Endothelial cell (in vitro differentiated cells): ENCODE measurements at places on chromosomes 2 and 18.

DNA sequence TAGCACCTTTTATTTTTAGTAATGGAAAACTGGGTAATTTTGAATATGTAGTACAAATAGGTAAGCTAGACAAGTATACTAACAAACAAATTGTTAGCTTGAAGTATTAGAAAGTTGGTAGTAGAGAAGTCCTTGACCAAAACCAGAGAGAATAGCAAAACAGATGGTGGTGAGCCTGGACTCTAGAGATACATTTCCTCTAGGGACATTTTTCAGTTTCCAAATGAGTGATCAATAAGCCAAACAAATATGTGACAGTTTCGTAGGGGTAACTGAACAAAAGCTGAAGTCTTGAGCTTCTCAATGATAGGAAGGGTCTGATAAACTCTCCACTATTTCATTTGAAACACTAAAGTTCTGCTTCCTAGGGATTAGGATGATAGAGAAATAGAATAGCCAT is 692.0 kb upstream of the FAM98A start:
- DNase-seq = no peak

- DNase-seq = no peak
These were observed 173.5 kb downstream of the CDH2 start for GRCh38 chr18:28003451-28003850.

- no peak for DNase-seq
These were observed 2.0 kb upstream of the UPP2 start for GRCh38 chr2:158099716-158100115.

DNA sequence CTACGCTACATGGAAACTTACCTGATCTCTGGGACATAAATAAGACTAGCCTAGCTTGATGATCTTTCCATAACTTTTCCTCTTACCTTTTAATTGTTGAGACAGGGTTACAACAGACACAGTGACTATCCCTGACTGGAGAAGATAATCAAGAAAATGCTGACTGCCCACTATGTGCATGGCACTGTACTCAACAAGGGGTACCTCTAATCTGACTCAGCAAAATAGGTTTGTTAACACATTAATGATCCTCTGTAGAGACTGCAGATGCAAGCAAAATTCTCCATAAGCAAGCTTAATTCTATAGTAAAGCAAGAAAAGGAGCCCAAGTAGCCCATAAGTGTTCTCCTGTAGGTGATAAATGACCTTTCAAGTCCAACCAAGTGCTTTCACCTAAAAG is 25.5 kb downstream of the ACVR1C start:
- DNase-seq = no peak

- no peak for DNase-seq
These were observed 179.7 kb downstream of the WDPCP start for GRCh38 chr2:63408530-63408929.

DNA sequence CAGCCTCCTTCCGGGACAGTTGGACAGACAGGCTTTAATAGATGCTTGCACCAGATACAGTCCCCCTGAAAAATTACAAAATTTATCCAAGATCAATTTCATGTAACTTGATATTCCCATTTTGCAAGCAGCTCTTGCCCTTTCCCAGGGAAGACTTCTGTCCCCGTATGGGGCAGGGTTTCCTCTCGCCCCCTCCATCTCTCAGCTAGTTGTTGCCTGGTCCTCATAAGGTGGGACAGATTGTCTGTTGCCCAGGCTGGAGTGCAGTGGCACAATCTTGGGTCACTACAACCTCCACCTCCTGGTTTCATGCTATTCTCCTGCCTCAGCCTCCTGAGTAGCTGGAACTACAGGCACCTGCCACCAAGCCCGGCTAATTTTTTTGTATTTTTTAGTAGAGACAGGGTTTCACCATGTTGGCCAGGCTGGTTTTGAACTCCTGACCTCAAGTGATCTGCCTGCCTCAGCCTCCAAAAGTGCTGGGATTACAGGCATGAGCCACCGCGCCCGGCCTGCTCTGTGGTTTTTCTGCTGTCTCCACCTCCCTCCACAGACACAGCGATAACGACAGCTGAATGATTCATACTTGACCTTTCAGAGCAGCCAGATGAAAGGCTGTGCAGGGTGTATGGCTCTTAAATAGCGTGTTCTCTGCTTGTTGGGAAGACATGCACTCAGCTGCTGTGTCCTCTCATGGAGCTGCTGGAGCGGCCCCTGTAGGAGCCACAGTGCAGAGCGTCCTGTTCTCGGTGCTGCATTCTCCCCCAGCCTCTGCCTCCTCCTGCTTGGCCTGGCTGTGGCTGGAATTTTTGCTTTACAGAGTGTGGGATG is 61.4 kb downstream of the TTC39C start:
- DNase-seq = peak; percentile 11

GRCh38 chr2:50476174-50476573 is 555.8 kb downstream of the NRXN1 start:
- DNase-seq = no peak

- no peak for DNase-seq
These were observed 68.8 kb upstream of the TACR1 start for GRCh38 chr2:75268112-75268511.

GRCh38 chr2:187614756-187615155 is 60.5 kb upstream of the TFPI start:
- no peak for DNase-seq

- no peak for DNase-seq
These were observed 3.0 kb downstream of the GIGYF2 start for GRCh38 chr2:232700154-232700553.

- no peak for DNase-seq
These were observed 164.7 kb downstream of the DNAH7 start for GRCh38 chr2:195903956-195904355.

DNA sequence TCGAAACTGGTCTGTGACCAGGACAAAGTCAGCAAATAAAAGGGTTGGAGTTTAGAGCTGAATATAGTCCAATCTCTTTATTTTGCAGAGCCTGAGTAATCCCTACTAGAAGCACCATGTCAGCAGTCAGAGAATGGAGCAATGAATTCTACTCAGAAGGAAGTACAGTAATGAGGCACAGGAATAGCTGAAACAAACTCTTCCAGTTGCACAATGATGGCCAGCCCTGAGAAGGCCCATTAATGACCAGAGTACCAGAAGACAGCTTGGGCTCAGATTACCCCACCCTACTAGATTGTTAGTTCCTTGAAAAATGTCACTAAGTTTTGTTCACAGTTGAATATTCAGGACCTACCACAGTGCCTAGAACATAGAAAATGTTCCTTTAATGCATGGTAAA is 40.3 kb upstream of the SCG2 start:
- DNase-seq = no peak

DNA sequence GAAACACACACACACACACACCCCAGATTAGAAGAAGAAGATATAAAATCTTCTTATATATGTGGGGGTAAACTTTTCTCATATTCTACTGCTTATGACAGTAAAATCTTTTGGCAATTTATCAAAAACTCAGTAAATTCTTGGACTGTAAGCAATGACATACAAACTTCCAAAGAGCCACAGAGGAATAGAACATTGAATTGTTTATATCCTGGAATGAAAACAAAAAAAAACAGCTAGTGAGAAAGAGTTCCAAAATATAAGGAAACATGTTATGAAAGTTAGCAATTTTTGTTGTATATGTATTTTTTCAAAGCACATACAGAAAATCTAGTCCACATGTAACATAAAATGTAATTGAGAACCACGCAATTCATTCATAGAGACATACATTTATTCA is 764.9 kb downstream of the DSC3 start:
- no peak for DNase-seq

GRCh38 chr2:96838345-96839292 is 5.2 kb downstream of the ANKRD23 start:
- no peak for DNase-seq

- DNase-seq = no peak
These were observed 58.0 kb upstream of the ZBTB7C start for GRCh38 chr18:48467231-48467630.

- DNase-seq = no peak
These were observed 455 bp downstream of the C18orf32 start for GRCh38 chr18:49486606-49486952.

DNA sequence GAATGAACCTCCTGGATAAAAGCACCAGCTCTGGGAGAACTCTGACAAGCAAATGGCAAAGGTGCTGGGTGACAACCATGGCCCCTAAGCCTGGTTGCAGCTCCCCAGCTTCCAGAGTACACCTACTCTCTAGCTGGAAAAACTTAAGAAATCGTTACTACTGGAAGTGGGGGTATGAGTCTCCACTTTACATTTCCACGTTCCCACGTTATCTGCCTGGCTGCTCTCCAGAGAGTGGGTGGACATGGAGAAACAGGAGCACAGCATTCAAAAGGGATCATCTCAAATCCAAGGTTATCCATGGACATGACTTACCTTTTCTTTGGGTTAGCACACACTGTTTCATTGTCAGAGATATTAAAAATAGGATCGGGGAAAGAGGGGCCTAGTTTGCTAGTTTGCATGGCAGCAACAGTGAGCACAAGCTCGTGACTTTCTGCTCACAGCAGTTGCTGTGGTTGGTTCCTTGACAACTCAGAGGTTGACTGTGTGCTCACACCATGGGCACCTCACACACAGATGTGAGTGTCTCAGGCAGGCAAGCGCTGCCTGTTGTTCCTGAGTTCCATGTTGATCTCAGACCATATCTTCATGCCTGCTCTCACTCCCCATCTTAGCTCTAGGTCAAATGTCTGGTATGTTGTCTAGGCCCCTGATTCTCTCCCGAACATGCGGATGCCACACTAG is 32.5 kb downstream of the PTPN18 start:
- DNase-seq = no peak

DNA sequence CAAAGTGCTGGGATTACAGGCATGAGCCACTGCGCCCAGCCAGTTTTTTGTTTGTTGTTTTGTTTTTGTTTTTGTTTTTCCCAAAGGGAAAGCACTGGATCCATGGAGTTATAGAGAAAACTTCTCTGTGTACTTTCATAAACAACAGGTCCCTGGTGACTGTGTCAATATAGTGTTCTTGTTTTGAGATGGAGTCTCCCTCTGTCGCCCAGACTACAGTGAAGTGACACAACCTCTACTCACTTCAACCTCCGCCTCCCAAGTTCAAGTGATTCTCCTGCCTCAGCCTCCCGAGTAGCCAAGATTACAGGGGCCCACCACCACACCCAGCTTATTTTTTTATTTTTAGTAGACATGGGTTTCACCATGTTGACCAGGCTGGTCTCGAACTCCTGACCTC is 16.5 kb downstream of the USP34 start:
- DNase-seq = no peak

DNA sequence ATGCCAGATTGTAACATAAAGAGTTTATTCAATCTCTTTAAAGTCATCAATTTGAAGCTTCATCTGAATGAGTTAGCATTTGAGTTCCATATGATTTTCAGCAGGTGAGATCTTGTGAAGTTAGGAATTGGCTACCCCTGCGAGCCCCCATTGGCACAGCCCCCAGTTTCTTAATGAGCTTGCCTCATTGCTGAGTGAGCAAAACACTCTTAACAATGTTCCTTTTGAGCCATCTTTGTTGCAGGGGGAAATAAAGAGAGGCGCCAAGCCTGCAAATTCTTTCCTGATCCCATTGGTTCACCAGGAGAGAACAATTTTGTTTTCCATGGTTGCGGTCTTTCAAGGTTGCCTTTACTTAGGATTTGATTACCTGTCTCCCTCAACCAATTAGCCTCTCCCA is 18.7 kb downstream of the DPP10 start:
- DNase-seq = no peak

DNA sequence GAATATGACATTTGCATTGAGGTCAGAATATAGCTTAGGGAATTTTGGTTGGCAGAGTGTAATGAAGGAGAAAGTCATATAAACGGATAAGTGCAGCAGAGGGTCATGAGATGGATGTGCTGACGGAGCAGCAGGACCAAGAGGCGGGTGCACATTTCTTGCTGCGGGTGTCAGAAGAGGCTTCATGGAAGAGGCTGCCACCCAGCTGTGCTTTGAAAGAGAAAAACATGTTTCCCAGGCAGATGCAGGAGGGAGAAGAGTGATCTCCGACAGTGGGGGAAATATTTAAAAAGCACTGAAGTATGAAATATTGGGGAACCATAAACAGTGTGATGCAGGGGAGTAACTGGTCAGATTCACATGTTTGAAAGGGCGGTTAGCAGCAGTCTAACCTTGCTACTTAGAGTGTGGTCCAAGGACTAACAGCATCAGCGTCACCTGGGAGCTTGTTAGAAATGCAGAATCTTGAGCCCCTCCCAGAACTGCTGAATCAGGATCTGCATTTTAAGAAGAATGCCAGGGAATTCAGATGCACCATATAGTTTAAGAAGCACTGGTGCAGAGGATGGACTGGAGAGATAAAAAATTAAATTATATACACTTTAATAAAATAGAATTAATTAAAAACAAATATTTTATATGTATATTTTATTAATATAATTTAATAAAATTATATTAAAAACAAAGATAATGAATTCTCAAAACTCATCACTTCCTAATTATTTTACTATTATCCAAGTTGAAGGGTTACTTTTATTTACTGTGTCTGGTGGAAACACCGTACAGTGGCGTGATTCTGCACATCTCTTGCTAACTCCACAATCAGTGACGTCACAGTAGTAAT is 36.1 kb upstream of the SCYGR1 start:
- DNase-seq = no peak

DNA sequence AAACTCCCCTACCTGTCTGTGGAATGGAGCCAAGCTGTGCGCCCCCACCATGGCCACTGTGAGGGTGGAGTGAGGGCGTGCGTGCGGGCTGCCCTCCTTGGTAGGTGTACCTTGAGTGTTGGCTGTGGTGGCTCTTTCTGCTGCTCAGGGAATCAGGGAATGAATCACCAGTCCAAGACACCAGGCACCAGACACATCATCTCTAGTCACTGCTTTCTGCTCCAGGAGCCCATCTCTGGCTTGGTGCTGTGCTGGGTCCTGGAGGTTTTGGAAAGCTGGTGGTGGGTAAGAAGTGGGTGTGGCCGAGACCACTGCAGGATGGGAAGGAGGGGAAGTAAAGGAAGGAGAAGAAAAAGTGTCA is 209.9 kb downstream of the SEPTIN10 start:
- DNase-seq = no peak

DNA sequence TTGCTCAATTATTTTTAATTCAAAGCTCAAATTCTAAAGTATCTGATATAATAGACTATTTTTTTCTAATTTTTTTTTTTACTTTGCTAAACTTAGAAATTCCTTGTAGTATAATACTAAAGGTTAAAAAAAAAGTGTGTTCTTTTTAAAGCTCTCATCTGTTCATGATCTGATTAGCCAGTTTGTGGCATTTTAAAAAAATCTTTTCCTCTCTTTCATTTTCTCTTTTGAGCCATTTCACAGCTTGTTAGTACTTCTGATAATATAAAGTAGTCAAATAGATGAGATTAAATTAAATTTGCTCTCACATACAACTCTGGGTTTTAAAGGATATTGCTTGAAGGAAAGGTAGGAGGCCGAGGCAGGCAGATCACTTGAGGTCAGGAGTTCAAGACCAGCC is 40.7 kb upstream of the NEMP2 start:
- no peak for DNase-seq

DNA sequence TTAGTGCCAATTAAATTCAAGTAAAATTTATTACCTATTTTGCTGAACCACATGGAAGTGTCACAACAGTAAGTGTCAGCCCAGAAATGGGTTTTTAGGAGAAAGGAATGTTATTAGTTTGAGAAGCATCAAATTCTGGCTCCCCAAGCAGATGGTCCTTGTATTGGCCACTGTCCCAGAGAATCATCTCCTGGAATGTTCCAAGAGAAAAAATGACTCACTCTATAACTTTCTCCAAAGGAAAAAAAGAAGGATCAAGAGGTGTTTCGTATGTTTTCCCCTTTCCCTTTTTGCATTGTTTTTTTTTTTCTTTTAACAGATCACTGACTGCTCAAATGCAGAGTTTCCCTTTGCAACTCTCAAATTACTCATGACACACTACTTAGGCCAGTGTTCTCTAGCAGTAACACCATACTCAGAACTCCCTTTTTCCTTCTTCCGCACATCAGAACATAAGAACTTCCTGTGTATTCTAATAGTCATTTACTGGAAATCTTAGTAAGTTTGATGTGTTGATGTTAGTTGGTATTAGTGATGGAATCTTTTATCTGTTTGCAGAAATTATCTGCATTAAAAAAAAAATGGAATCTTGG is 390.3 kb downstream of the GPD2 start:
- no peak for DNase-seq
